ENCODE measurements at places on chromosomes 7 and 10.

DNA sequence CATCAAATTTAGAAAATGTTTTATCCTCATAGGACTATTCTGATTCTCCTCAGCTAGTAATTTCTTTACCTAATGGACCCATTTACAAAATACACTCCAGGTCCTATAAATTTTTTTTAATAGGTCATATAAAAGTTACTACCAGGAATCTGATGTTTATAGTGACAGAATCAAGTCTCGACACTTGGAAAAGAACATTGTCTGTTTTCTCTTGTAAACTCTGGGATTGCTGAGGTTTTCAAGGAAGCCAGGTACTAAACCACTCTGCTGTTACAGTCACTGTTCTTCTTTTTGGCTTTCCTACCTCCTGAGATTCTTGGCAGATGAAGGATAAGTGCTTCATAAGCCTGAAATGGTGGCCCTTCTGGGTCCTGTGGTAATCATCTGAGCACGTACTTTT, 493.1 kb downstream of the AUTS2 start:
- no peak for DNase-seq

GRCh38 chr10:90162271-90162853, 461.0 kb downstream of the KIF20B start:
- DNase-seq = no peak

- DNase-seq = no peak
Observed at GRCh38 chr10:47415520-47416304, 31.6 kb upstream of the ZNF488 start.

- no peak for DNase-seq
Observed at GRCh38 chr10:111707076-111707475, 476.5 kb downstream of the GPAM start.

- DNase-seq = no peak
Observed at GRCh38 chr7:142864980-142865747, 10.3 kb downstream of the EPHB6 start.

GRCh38 chr7:137687556-137688265, 159.1 kb downstream of the DGKI start:
- no peak for DNase-seq

DNA sequence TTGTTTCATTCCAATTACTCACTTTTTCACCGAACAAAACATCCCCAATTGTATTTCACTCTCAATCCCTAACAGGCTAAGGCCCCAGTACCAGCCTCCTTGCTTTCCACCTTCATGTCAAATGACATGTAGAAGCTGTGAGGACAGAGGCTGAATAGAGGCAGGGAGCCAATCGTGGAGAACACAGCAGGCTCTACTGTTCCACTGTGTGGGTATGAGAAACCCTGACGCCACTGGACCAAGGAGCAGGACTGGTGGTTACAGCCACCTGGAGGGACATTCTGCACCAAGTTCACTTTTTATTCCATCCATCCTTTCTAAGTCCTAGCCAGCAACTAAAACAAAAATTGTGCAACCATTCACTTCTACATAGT, 502.8 kb downstream of the SORCS1 start:
- no peak for DNase-seq

- DNase-seq = no peak
Observed at GRCh38 chr10:15815242-15815885, 44.9 kb downstream of the MINDY3 start.

- DNase-seq = no peak
Observed at GRCh38 chr10:115095758-115096157, 2.6 kb downstream of the ATRNL1 start.

GRCh38 chr10:29714096-29714874, 79.5 kb upstream of the SVIL start:
- no peak for DNase-seq

- peak; percentile 12 for DNase-seq
Observed at GRCh38 chr7:116024826-116025809, 5.4 kb downstream of the TFEC start.

GRCh38 chr10:62819141-62819920, 3.2 kb upstream of the EGR2 start:
- no peak for DNase-seq

DNA sequence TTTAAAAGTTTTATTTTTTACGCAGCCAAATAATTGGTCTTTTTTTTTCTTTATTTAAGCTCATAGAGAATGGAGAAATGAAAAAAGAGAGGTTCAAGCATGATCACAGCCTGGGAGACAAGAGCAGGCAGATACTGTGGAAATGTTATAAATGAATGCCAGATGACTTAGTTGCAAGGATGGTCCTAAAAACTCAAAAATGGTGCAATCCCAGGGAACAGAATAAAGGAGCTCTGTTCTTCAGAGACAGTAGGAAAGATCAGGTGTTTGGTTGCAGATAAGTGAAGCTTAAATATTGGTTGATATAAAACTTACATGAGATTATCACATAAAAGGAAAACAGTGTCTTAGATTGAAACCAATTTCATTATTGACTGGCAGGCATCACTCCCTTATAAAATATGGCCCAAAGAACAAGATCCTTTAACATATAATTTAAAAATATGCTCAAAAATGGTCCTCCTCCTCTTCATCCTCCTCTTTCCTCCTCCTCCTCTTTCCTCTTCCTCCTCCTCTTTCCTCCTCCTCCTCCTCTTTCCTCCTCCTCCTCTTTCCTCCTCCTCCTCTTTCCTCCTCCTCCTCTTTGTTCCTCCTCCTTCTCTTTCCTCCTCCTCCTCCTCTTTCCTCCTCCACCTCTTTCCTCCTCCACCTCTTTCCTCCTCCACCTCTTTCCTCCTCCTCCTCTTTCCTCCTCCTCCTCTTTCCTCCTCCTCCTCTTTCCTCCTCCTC, 18.6 kb downstream of the GNAT3 start:
- no peak for DNase-seq
